ENCODE measurements at places on chromosomes 11 and 22.

DNA sequence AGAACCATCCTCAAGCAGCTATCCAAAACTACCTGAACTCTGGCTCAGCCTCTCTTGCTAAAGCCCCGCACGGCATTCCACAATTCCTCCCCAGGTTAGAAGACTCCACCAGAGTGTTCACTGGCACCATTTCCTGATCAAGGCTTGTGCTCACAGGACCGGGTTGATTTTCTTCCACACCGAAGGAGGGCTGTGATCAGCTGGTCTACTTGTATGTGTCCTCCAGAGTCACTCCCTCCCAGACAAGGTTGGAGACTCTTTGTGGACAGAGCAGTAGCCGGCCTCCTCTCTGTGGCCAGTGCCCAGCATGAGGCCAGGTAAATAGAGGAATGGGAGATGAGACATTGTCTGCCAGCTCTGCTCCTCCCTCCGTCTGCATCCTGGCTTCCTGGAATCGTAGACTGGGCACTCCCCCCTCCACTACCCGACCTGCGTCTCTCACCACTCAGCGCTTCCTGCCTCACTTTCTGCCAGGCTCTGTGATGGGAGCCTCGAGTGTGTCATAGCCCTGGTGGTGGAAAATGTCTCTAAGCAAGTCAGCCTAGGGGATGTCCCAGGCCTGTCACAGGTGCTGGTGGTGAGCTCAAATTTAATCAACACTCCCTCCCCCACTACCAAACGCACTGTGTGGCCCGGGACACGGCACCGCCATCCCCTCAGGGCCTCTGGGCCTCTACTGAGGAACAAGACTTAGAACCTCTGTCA lies 12.5 kb upstream of the TMPRSS6 start:
- DNase-seq, result peak; percentile 90

- peak; percentile 71 for DNase-seq
Observed at GRCh38 chr22:31347251-31348008, 1.3 kb upstream of the PATZ1 start.

DNA sequence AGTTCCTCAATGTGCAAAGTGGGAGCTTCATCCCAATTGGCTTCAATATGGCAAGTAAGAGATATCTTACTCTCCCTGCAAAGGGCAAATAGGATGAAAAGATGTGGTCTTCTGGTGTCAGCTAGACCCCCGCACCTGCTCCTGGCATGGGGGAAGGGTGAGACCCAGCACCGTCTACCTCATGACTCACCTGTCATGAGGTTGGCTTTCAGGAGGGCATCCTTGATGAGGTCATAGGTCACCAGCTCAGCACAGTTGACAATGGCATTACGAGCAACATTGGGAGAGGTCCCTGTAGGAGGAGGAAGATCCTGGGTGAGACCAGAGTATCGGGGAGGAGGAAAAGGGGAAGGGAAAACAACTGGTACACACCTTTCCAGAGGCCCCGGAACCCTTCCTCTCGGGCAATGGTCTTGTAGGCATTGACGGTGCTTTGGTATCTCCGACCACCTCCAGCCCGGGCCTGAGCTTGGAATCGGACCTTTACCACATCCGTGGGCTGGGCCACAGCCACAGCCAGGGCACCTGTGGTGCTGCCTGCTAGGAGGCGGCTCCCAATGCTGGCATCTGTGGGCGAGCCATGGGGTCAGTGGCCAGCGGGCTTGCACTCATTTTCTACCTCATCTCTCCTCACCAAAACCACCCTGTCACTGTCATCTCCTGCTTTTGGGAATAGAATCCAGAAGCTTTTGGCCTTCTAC lies 6.0 kb downstream of the UCP2 start:
- DNase-seq, result no peak

DNA sequence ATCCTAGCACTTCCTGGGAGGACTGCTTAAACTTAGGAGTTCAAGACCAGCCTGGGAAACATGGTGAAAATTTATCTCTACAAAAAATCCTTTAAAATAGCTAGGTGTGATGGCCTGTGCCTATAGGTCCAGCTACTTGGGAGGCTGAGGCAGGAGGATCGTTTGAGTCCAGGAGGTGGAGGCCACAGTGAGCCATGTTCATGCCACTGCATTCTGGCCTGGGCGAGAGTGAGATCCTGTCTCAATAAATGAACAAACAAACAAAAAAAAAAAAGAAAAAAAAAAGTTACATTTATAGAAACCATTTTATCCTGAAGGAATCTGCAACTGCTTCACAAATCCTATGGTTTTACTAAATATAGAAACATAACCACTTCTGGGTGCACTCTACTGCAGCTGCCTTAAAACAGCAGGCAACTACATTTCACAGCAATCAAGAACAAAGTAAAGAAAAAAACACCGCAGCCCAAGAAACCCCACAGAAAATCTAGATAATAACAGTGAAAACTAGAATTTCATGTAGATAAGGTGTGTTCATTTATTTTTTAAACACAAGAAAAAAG lies 75.9 kb upstream of the GAB2 start:
- no peak for DNase-seq

GRCh38 chr22:47620391-47620790 lies 857.9 kb downstream of the TBC1D22A start:
- no peak for DNase-seq

DNA sequence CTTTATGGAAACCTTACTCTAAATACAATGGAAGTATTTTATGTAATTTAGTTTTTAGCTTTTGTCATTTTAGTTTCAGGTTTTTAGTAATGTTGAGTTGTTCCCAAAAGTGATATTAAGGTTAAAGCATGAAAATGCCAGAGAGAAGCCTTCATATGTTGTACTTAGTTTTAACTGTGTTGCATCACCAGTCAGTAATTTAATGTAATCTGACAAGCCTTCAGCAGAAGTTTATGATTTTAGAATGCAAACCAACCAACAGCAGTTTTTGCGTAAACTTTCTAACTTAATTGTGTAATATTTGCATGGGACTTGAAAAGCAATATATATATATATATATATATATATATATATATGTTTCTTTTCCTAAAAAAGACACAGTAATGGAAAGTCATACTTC lies 110.6 kb downstream of the MSANTD4 start:
- DNase-seq, result no peak

- DNase-seq, result no peak
Observed at GRCh38 chr11:3165916-3166267, 782 bp upstream of the OSBPL5 start.

GRCh38 chr11:90700789-90701439 lies 478.1 kb upstream of the CHORDC1 start:
- no peak for DNase-seq

DNA sequence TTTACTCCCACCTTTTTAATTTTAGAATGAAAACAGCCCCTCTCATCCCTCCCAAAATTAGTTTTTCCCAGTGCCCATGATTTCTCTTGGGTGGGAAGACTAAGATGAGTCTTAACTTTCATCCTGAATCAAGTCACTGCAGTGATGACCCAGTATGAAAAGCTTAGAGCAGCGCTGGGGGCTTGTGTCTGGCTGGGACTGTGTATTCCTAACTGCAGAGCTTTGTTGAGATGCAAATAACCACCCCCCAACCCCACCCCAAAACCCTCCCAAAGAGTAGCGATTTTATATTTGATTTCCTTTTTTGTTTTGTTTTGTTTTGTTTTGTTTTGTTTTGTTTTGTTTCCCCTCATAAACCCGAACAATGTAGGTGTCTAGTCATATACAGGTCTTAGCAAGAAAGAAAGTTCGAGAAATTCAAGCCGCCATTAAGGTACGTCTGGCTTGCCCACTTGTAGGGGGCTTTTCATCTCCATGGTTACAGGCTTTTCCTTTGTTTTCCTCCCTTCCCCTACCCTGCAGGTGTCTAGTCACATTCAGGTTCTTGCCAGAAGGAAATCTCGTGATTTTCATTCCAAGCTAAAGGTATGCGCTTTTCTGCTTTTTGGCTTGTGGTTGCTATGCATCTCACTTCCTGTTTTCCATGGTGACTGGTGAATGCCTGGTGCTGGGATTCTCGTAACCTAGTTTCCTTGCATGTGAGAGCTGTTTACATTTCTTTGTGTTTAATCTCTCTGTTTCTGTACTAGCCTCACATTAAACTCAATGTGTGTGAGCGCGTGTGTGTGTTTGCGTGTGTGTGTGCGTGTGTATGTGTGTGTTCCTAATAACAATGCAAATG lies 144.6 kb upstream of the RASSF10 start:
- DNase-seq, result no peak

DNA sequence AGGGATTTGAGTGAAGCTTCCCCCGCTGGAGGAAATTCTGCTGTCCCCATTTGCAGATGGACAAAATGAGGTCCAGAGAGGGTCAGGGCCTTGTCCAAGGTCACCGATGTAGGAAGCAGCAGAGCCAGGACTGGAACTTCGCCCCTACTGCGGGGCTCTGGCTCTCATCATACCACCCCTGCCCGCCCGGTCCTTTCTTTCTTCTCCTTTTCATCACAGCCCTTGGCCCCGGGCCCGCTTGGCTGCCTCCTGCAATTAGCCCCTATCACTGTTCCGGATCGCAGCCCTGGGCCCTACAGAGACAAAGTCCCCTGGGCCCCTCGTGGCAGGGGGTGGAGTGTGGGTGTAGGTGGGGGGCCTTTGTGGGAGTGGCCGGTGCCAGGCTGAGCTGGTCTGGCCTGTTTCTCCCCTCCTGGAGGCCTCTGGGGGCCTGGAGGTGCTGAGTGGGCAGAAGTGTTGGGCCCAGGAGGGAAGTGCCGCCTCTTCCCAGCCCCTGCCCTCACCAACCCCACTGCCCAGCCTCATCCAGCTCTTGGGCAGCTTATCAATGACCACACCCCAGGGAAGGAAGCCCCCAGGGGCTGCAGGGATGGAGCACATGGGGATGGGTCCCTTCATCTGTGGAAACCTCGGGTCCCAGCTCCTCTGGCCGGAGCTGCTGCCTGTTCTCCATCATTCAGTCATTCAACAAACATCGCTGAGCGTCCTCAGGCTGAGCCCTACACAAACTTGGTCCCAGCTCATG lies 3.4 kb downstream of the EMID1 start:
- DNase-seq, result no peak

DNA sequence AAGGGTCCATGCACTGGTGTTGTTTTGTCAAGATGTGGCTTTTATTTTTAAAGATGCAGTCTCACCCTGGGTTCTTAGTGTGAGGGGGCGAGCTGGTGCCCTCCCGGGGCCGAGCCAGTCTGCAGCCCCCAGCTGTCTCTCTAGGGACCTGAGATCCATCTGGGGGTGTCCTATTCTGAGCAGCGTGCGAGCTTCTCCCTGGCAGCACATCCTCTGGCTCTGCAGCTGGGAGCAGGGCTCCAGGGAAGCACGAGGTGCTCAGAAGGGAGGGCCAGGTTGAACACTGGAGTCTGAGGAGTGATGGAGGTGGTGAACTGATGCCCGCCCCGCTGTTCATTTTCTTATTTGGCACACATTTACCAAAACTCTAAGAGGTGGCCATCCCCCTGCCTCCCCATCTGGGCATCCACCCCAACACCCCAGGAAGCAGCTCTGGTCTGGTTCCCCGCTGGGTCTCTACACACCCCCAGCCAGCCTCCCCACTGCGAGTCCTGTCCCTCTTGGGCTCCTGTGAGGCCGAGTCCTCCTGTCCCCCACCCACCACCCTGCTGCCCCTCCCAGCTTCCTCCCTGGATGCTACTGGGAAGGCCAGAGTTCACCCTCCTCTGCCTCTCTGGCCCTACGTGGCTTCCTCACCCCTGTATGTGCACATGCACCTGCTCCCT lies 956.4 kb downstream of the BRD1 start:
- DNase-seq, result no peak

GRCh38 chr11:103202048-103202651 lies 92.9 kb downstream of the DYNC2H1 start:
- no peak for DNase-seq

- no peak for DNase-seq
Observed at GRCh38 chr11:71091506-71092265, 160.7 kb downstream of the SHANK2 start.

GRCh38 chr11:67048515-67049130 lies 8.0 kb upstream of the RHOD start:
- DNase-seq, result no peak

- no peak for DNase-seq
Observed at GRCh38 chr11:119752345-119752871, 23.4 kb upstream of the NECTIN1 start.

Data from activated naive CD4-positive, alpha-beta T cell treated with anti-CD3 and anti-CD28 coated beads, Interleukin-2, amount 50 U/mL, for 16 hours (primary cell).